Dermis blood vessel endothelial cell (primary cell): ENCODE measurements at places on chromosomes 4 and X. TPM values are rescaled to one million over a fixed set of nuclear protein-coding genes. Genes with fewer than 3 reads are reported as not detected.

DNA sequence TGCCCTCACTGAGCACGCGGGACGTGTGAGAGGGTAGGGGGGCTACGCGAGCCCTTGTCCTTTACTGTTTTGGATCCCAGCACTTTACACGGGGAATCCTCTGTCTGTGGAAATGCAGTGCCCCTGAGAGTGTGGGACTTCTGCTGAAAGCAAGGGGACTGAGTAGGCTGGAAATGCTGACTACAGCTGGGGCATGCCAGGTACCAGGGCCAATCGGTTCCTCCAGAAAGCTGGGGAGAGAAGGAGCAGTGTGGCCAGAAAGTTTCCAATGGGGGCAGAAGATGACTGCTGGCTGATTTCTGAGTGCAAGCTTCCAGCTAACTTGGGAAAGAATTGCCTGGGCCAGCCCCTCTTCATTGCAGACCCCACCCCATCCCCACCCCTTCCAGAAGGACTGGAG, 1.5 kb downstream of the NHSL2 start:
- no peak for DNase-seq

ETDB gene
- total RNA-seq: not detected in 2 replicates

- DNase-seq: no peak
These were observed 8.8 kb downstream of the SLITRK2 start for GRCh38 chrX:145826466-145826865.

- no peak for DNase-seq
These were observed 79.3 kb upstream of the C4orf50 start for GRCh38 chr4:6097581-6097980.

- no peak for DNase-seq
These were observed 152.7 kb downstream of the SOWAHB start for GRCh38 chr4:76745240-76745639.

SMIM43 gene
- total RNA-seq: 0.47 and 0.85 TPM in 2 replicates

DNA sequence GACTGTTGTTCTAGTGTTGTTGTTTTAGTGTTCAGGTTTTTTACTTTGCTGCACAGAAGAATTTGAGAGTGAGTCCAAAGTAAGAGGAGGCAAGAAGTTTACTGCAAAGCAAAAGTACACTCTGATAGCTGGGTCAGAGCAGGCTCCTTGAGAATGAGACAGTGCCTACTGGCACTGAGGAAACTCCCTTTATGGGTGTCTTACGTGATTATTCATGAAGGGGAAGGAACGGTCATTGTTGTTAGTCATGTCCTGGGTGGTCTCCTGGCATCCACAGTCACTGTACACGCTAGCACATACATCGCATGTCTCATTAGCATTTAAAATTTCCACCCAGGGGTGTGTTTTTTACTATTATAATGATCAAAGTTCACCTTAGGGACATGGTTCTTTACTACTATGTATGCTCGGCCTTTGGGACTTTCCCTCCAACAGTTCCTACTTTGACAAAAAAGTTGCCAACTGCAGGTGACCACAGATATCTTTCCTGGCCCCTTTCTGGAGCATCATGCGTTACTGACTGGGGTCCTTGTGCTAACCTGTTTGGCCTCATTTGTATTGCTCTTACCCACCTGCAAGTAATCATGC, 688.9 kb upstream of the AMOT start:
- DNase-seq: no peak

FAM47E gene
- total RNA-seq: 0.14 and 0.17 TPM in 2 replicates

SOD3 gene
- total RNA-seq: 0.28 TPM in 1 of 2 replicates, not detected in the other

GRCh38 chr4:8405516-8405875, 35.0 kb downstream of the ACOX3 start:
- no peak for DNase-seq

GABRE gene
- 8.4 and 28.1 TPM in 2 replicates for total RNA-seq

DNA sequence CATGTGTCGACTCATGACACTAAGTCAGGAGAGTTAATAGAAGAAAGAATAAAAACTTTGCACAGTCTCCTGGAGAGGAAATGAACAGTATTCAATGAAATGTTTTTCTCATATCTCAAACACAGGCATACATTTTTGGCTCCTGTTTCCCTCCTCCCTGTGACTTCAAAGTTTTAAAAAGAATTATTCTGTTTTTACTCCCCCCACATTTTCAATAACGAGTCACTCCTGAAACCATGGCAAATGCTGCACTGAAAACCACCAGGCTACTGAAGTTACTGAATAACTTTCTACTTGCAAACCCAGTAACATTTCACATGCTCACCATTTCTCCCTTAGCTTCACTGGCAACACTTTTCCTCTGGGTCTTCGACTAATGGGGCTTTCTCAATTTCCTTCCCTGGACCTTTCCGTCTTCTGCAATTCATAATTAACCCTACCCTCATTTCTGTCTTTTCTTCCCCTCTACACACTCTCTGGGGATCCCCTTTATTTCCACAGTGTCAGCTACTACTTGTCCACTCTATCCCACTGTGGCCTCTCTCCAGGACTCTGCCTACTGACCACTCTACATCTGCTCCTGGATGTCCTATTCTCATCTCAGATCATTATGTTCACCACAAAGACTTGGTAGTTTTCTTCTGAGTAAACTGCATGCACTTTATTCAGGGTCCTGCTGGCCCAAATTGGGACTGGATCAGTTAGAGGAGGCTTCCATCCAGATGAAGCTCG, 225.8 kb upstream of the ETNPPL start:
- no peak for DNase-seq

GRCh38 chr4:26867914-26868684, 7.5 kb downstream of the STIM2 start:
- peak; percentile 28 for DNase-seq

PPM1K gene
- 7.9 and 8.0 TPM in 2 replicates for total RNA-seq

DNA sequence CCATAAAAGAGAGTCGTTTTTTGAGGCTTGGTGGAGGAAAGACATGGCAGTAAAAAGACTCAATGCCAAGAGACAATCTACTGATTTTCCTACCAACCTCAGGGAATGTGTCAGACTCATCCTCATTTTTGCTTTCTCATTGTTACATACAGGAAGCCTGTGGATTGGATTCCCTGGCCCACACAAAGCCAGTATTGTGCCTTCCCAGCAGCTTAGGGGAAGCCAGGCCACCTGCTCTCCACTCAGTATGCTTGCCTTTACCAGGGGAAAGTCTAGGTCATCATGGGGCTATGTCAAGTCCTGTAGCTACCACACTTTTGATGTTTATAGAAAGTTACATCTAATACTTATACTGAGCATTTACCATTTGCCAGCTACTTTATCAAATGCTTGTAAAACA, 11.0 kb downstream of the BMX start:
- DNase-seq: peak; percentile 88

DNA sequence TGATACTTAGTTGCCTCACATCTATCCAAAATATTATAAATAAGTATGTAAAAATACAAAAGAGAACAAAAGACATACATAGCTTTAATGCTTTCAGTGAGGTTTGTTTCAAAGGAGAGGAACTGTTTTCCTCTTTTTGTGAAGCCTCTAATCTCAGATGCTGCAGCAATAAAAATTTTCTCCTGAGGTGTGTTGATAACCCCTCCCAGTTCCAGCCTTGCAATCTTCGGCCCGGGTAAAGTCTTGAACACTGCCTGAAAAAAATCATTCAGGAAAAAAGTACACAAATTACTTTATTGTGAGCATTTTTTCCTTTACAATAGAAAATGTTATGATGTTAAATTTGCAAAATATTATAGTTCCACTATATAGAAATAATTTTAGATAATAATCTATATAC, 8.8 kb downstream of the BBS7 start:
- DNase-seq: no peak

ATOH1 gene
- not detected in 2 replicates for total RNA-seq

GRCh38 chr4:71294301-71294700, 44.5 kb upstream of the SLC4A4 start:
- no peak for DNase-seq

DNA sequence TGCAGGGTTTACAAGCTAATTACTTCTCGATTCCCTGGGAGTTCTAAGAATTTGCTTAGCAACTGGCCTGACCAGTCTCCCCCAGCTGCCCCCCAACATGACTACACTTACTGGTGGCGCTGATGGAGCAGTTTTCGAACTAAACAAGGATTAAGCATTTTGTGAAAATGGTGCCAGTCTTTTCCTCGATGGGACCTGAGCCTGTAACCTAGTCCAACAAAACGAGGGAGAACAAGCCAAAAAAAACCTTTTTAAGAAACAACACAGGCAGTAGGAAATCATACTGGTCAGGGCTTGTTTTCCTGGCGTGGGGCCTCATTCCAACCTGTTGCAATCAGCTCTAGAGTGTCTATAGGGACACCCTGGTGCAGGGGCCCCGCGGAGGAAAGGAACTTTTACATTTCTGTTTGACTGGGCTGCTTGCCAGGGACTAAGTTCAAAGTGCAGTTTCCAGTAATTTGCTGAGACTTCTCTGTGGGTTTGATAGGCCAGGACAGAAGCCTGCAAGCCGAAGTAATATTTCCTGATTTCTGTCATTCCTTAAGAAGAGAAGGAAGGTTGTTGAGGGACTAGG, 158.7 kb downstream of the SPRY1 start:
- DNase-seq: peak; percentile 93

ZCCHC4 gene
- 8.3 and 8.8 TPM in 2 replicates for total RNA-seq

CLDN34 gene
- total RNA-seq: not detected in 2 replicates

DNA sequence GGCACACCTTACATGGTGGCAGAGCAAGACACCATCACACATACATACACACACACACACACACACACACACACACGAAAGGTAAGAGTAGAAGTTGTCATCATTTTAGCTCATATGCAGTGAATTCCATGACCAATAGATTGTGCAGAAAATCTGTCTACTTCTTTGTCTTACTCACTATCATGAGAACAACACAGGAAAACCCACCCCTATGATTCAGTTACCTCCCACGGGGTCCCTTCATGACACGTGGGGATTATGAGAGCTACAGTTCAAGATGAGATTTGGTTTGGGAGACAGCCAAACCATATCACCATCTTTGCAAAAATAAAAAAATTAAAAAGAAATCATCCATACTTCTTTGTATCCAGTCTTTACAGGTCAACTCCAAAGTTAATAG, 221.1 kb downstream of the BMPR1B start:
- DNase-seq: no peak

ZCCHC18 gene
- total RNA-seq: 1.1 and 1.4 TPM in 2 replicates

TMEM187 gene
- total RNA-seq: 6.0 and 6.5 TPM in 2 replicates

LONRF3 gene
- 25.2 and 26.5 TPM in 2 replicates for total RNA-seq

DNA sequence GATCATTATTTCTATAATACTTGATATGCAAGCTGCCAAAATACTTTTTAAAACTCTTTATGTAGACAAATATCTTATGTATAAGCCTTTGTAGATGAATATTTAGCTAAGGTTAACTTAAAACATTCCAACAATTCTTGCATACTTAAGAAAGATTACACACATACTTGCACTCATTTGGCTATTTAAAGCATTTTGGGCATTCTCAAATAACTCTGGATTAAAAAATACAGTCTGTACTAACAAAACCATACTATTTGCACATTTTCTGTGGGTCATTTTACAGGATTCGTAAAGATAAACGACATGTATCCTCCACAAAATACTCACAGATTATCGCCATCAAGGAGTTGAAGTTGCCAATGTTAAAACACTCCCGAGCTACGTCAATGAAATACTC, 26.5 kb downstream of the RASGEF1B start:
- DNase-seq: no peak

- peak; percentile 16 for DNase-seq
These were observed 884 bp downstream of the IDH3G start for GRCh38 chrX:153793291-153793690.

- no peak for DNase-seq
These were observed 215.3 kb upstream of the AR start for GRCh38 chrX:67328476-67328875.

- DNase-seq: peak; percentile 40
These were observed 102.6 kb downstream of the FHDC1 start for GRCh38 chr4:153038623-153039311.

DNA sequence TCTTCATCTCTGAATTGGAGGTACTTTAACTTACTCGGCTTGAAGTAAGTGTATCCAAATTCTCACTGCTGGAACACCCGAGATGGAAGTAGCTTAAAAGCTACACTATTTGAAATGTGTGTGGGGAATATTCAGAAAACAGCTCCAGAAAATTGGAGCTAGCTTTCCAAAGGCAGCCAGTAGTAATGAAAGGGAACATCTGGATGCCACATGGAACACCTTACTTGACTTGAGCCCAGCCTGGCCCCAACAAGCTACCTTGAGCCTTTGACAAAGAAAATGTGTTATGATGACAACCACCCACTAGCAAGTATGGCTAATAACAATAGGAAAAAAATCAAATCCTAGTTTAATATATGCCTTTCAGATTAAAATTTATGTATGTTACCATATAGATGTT, 161.5 kb downstream of the PRDM5 start:
- no peak for DNase-seq

GRCh38 chr4:173935622-173936405, 347.7 kb downstream of the FBXO8 start:
- no peak for DNase-seq

- no peak for DNase-seq
These were observed 155.9 kb downstream of the STIM2 start for GRCh38 chr4:27016551-27016950.

DNA sequence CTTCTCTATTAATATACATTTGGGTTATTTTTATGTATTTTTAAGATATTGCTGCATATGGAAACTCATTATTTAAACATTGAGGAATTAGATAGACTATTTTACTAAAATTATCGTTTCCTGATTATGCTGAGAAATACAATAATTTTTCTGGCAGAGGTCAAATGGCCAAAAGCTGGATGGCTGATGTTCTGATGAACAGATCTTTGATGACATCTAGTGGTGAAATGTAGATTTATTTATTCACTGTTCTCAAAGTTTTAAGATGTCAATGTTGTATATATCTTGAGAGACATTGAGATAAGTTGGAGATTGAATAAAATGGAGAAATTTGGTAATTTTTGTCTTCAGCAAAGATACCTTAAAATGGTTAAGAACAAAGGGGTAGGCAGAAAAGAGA, 96.2 kb downstream of the UGT8 start:
- peak; percentile 52 for DNase-seq

DNA sequence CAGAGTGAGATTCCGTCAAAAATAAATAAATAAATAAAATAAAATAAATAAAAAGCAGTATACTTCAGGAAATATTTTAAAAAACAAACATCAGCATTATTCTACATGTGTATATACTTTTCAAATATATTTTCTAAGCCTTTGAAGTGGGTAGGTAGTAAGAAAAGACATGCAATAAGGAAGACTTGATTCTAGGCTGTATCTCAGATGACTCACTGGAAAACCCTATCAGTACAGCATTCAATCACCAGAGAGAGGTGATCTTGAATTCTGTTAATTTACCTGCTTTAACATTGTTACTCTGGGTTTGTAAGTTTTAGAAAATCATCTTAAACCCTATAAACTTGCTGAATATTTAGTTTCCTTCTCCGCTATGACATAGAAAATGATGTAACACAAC, 106.6 kb upstream of the NAP1L5 start:
- DNase-seq: no peak

MFAP3L gene
- total RNA-seq: 29.8 and 40.4 TPM in 2 replicates

GRCh38 chrX:103669745-103670144, 16.8 kb downstream of the MORF4L2 start:
- no peak for DNase-seq

CENPVL1 gene
- total RNA-seq: not detected in 2 replicates
